LHCN-M2 (cell line): ENCODE measurements at places on chromosomes 4 and X. TPM values are rescaled to one million over a fixed set of nuclear protein-coding genes. Genes with fewer than 3 reads are reported as not detected.

Gene MBNL3
- 3.2 and 3.9 TPM in 2 replicates for total RNA-seq

Gene TMEM35A
- 3.5 and 3.8 TPM in 2 replicates for total RNA-seq

GRCh38 chrX:43743100-43743822, 87.2 kb downstream of the MAOA start:
- no peak for DNase-seq

Gene SATL1
- total RNA-seq = not detected in 2 replicates

Gene EFHC2
- 0.17 TPM in 1 of 2 replicates, not detected in the other for total RNA-seq

DNA sequence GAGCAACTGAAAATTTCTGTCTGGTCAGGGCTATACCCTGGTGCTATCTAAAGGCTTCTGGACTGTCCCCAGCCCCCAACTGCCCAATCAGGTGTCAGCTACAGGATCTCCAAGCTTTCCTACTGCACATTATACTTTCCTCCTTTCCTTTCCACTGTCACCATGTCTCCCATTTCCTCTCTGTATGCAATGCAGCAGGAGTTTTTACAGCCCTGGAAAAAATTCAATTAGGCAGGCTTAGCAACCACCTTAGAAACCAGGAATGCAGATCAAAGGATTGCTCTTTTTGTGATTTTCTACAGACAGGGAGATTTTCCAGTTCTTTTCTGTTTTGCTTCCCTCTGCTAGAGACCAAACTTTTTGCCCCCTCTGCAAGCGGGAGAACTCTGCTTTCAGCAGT, 6.0 kb upstream of the NAF1 start:
- DNase-seq = no peak

Gene NDP
- 1.1 and 1.8 TPM in 2 replicates for total RNA-seq

Gene PCDH10
- total RNA-seq = 1.0 and 1.3 TPM in 2 replicates

Gene SAGE1
- total RNA-seq = not detected in 2 replicates

- DNase-seq = no peak
Observed at GRCh38 chrX:24243188-24243587, 70.7 kb downstream of the SUPT20HL2 start.

- DNase-seq = no peak
Observed at GRCh38 chr4:105976915-105977314, 81.6 kb downstream of the NPNT start.
